ENCODE measurements at places on chromosomes 5 and 9. TPM values are rescaled to one million over a fixed set of nuclear protein-coding genes. Genes with fewer than 3 reads are reported as not detected.

DNA sequence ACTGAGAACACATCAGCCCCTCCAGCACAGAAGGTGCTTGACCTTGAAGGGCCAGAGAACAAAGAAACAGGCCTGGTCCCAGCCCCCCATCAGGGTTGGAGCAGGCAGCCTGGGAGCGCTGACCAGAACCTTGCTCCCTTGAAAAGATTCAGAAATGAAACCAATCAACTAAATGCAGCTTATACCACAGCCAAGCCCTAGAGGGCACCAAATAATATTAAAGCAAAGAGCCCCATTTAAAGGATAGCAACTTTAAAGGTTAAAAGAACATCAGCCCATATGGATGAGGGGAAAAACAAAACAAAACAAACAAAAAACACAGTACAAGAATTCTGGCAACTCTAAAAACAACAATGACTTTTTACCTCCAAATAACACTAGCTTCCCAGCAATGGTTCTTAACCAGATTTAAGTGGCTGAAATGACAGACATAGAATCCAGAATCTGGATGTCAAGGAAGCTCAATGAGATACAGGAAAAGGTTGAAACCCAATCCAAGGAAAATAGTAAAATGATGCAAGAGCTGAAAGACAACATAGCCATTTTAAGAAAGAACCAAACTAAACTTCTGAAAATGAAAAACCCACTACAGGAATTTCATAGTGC, 471.9 kb downstream of the MTRR start:
- no peaks in the 10 kb centered on the region for H3K36me3 ChIP-seq
- H3K27ac ChIP-seq, result no peak overlapping the region
- no peaks in the 10 kb centered on the region for H3K27me3 ChIP-seq
- H3K4me3 ChIP-seq, result no peak overlapping the region

GRCh38 chr5:1431021-1431811, 14.0 kb downstream of the SLC6A3 start:
- H3K4me1 ChIP-seq, result no peaks in the 10 kb centered on the region
- no peak overlapping the region for H3K27ac ChIP-seq
- H3K36me3 ChIP-seq, result no peaks in the 10 kb centered on the region
- H3K4me3 ChIP-seq, result no peak overlapping the region
- no peak for DNase-seq

DNA sequence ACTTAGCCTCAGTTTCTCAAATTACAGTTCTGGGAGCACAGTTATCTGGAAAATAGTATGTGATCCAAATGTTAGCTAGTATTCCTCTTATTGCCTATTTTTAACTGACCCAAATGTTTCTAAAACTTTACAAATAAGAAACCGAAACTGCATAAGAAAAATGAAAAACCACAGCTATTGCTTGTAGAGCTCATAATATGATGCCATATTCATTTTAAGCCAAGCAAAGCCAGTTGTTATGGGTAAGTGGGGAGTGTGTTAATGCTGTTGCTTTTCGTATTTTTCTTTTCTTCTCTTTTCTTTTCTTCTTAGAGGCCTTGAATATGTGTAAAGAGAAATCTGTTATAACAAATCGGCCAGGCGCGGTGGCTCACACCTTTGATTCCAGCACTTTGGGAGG, 447.4 kb upstream of the TUSC1 start:
- no peak overlapping the region for H3K4me3 ChIP-seq
- no peak for DNase-seq
- no peaks in the 10 kb centered on the region for H3K36me3 ChIP-seq
- no peaks in the 10 kb centered on the region for H3K27me3 ChIP-seq

DNA sequence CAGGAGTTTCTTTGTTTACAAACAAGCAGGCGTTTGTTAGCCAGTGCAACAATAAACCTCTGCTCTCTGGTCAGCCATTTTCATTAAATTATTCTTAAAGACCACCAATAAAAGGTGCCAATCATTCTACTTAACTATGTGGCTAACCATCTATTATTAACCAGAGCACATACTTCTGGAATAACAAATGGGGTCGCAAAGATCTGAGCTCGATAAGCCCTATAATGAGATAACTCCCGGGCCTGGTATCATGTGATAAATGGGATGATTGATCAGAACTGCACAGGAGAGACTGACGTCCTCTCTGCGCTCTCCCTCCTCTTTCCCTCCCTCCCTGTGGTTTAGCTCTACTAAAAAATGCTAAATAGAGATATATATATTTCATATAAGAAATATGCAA, 488.2 kb downstream of the NTRK2 start:
- no peaks in the 10 kb centered on the region for H3K36me3 ChIP-seq
- H3K4me1 ChIP-seq, result no peaks in the 10 kb centered on the region
- H3K27ac ChIP-seq, result no peak overlapping the region

- H3K36me3 ChIP-seq, result no peaks in the 10 kb centered on the region
- H3K27me3 ChIP-seq, result no peaks in the 10 kb centered on the region
- H3K4me1 ChIP-seq, result no peaks in the 10 kb centered on the region
- no peak overlapping the region for H3K4me3 ChIP-seq
Measured at GRCh38 chr5:110346893-110347358, 379.5 kb downstream of the TMEM232 start.

DNA sequence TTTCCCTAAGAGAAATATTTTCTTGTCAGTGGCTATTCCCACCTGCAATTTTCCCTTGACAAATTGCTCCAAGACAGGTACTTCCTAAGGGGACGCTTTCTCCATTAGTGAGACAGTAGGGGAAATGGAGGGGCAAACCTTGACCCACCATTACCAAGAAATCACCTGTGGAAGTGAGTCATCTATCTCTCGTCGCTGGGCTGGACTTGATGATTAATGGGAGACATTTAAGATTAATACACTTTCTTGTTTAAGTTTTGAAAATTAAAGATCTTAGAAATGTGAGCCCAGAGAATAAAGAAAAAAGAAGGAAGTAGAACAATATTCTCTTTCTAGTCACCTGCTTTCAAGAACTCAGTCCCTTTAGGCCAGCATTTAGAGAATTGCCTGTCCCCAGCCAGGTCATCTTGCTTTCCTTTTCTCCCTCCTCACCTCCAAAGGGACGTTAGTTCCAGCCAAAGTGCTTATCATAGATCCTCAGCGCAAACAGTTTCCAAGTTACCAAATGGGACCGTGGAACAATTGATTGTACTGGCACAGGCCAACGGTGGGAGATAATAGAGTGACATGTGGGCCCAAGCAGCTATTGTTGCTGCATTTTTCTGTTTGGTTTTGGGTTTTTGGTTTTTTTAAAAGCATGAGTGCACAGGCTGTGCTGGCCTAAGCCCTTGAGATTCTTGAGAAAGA, 284.4 kb downstream of the ENC1 start:
- H3K4me1 ChIP-seq, result peaks cover 31% of the 10 kb centered on the region
- H3K27me3 ChIP-seq, result no peaks in the 10 kb centered on the region
- no peaks in the 10 kb centered on the region for H3K36me3 ChIP-seq
- H3K27ac ChIP-seq, result peak overlapping the region; percentile 42
- DNase-seq, result peak; percentile 48

- no peak overlapping the region for H3K4me3 ChIP-seq
- DNase-seq, result peak; percentile 19
- H3K36me3 ChIP-seq, result no peaks in the 10 kb centered on the region
- H3K27ac ChIP-seq, result no peak overlapping the region
Measured at GRCh38 chr5:57761513-57761912, 278.9 kb upstream of the ACTBL2 start.

GRCh38 chr9:104278929-104279496, 184.9 kb downstream of the SMC2 start:
- no peak overlapping the region for H3K4me3 ChIP-seq
- H3K36me3 ChIP-seq, result no peaks in the 10 kb centered on the region
- H3K27me3 ChIP-seq, result no peaks in the 10 kb centered on the region
- DNase-seq, result no peak

DNA sequence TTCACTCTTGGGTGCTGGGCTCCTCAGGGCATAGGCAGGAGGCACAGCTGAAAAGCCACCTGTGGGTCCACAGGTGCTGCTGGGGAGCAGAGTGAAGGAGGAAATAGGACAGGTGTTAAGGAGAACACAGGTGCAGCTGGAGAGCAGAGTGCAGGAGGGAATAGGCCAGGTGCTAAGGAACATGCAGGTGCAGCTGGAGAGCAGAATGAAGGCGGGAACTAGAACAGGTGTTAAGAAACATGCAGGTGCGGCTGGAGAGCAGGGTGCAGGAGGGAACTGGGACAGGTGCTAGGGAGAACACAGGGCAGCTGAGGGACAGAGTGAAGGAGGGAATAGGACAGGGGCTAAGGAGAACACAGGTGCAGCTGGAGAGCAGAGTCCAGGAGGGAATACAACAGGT, 43.8 kb upstream of the PLEKHG4B start:
- DNase-seq, result no peak
- no peak overlapping the region for H3K27ac ChIP-seq
- no peak overlapping the region for H3K4me3 ChIP-seq

GRCh38 chr9:128397831-128398230, 22.8 kb upstream of the CERCAM start:
- no peak overlapping the region for H3K27ac ChIP-seq
- DNase-seq, result no peak
- no peaks in the 10 kb centered on the region for H3K27me3 ChIP-seq
- H3K4me3 ChIP-seq, result no peak overlapping the region

DNA sequence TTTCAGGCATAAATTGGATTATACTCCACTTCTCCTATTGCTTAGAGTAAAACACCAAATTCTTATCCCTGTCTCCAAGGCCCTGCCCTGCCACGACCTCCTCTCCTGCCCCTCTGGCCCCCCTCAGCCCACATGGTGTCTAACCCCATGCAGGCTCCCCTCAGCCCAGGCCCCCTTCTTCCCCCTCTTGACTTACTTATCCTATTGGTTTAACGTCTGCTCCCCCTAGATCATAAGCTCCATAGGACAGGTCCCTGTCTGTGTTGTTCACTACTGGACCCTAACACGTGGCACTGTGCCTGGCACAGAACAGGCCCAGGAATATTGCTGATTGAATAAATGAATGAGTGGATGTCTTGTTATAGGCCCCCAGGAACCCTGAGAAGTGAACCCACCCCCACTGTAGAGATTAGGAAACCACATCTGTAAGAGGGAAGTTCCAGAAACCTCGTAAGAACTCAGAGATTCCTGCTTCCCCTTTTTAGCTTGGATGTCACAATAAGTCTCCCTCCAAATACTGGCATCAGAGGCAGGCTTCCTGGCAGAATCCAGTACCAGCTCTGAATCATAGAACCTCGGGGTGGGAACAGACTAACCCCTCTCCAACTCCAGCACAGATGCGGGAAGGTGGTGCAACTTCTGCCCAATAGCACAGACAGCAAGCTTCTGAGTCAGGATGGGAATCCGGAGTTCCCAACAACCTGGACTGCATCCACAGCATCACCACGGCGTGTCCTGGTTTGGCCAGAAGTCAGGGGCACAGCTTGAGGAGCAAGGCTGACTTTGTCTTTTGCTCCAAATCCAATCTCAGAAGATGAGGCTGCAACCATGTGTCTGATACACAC, 31.5 kb downstream of the HRH2 start:
- H3K27ac ChIP-seq, result no peak overlapping the region
- no peaks in the 10 kb centered on the region for H3K27me3 ChIP-seq
- no peaks in the 10 kb centered on the region for H3K36me3 ChIP-seq

GRCh38 chr5:169003721-169004541, 297.0 kb downstream of the SLIT3 start:
- H3K27ac ChIP-seq, result no peak overlapping the region
- H3K4me1 ChIP-seq, result peaks cover 4% of the 10 kb centered on the region
- no peak overlapping the region for H3K4me3 ChIP-seq
- DNase-seq, result peak; percentile 43

GRCh38 chr9:33320568-33321261, 30.4 kb downstream of the NFX1 start:
- H3K4me1 ChIP-seq, result peaks cover 9% of the 10 kb centered on the region
- peak; percentile 37 for DNase-seq
- H3K4me3 ChIP-seq, result no peak overlapping the region
- H3K36me3 ChIP-seq, result no peaks in the 10 kb centered on the region
- no peaks in the 10 kb centered on the region for H3K27me3 ChIP-seq

- no peak for DNase-seq
- no peak overlapping the region for H3K4me3 ChIP-seq
- H3K27me3 ChIP-seq, result no peaks in the 10 kb centered on the region
Measured at GRCh38 chr5:138870611-138871010, 4.5 kb downstream of the LRRTM2 start.

DNA sequence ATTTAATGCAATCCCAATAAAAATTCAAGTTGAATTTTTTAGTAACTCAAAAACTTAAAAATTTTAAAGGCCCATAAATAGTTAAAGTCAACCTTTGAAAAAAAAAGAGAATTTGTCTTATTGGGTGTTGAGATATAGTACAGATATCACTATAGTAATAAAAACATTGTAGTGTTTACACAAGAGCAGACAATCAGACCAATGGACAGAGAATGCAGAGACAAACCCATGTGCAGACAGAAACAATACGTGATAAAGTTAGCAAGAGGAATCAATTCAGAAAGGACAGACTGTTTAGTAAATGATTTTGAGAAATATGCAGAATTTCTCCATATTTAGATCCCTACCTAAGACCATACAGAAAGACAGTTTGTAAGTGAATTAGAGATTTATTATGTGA, 33.9 kb downstream of the GOLGA1 start:
- no peak for DNase-seq
- no peaks in the 10 kb centered on the region for H3K36me3 ChIP-seq
- H3K4me1 ChIP-seq, result no peaks in the 10 kb centered on the region
- H3K27ac ChIP-seq, result no peak overlapping the region
- H3K27me3 ChIP-seq, result no peaks in the 10 kb centered on the region

- no peaks in the 10 kb centered on the region for H3K36me3 ChIP-seq
- H3K27me3 ChIP-seq, result no peaks in the 10 kb centered on the region
- no peaks in the 10 kb centered on the region for H3K4me1 ChIP-seq
- no peak overlapping the region for H3K27ac ChIP-seq
Measured at GRCh38 chr9:8364026-8364752, 564.6 kb upstream of the DMAC1 start.

- no peak overlapping the region for H3K27ac ChIP-seq
- no peaks in the 10 kb centered on the region for H3K27me3 ChIP-seq
- no peak for DNase-seq
- no peaks in the 10 kb centered on the region for H3K36me3 ChIP-seq
- H3K4me3 ChIP-seq, result no peak overlapping the region
- no peaks in the 10 kb centered on the region for H3K4me1 ChIP-seq
Measured at GRCh38 chr5:152356506-152356905, 48.6 kb downstream of the NMUR2 start.

DNA sequence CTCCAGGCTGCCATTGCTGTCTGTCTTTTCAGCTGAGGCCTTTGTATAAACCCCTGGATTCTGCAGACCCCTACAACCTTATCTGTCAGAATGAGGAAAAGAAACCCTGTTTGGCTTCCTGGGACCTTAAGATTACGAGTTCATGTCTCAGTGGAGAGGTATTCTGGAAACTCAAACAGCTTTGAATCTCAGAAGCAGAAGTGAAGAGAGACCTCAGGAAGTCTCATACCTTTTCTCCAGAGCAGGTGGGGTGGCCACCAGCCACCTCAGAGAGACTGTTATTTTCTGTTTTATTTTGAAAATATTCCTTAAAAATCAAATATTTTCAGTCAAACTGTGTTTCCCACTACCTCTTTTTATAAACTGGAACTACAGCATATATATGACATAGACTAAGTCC, 457.5 kb downstream of the TMEM232 start:
- no peak overlapping the region for H3K4me3 ChIP-seq
- H3K36me3 ChIP-seq, result no peaks in the 10 kb centered on the region
- no peak overlapping the region for H3K27ac ChIP-seq
- no peaks in the 10 kb centered on the region for H3K27me3 ChIP-seq

KCNV2 gene
- total RNA-seq, result 8.4 TPM

FLT4 gene
- total RNA-seq, result 24.2 TPM

IFNA5 gene
- not detected for total RNA-seq

MTX3 gene
- total RNA-seq, result 19.4 TPM

TIMD4 gene
- total RNA-seq, result 34.4 TPM

ST8SIA4 gene
- total RNA-seq, result 0.93 TPM

SAP30L gene
- total RNA-seq, result 56.9 TPM

SLC1A3 gene
- 10.8 TPM for total RNA-seq

FBLL1 gene
- 11.5 TPM for total RNA-seq

GFI1B gene
- 4.3 TPM for total RNA-seq

SLC2A6 gene
- 3.5 TPM for total RNA-seq

RNF180 gene
- total RNA-seq, result 25.6 TPM

SPINK5 gene
- 3.5 TPM for total RNA-seq
